Endothelial cell (in vitro differentiated cells): ENCODE measurements at places on chromosomes 1 and 21.

GRCh38 chr1:18232052-18232451 is 124.5 kb downstream of the IGSF21 start:
- DNase-seq, result no peak

GRCh38 chr1:64846573-64847430 is 101.9 kb downstream of the RAVER2 start:
- no peak for DNase-seq

DNA sequence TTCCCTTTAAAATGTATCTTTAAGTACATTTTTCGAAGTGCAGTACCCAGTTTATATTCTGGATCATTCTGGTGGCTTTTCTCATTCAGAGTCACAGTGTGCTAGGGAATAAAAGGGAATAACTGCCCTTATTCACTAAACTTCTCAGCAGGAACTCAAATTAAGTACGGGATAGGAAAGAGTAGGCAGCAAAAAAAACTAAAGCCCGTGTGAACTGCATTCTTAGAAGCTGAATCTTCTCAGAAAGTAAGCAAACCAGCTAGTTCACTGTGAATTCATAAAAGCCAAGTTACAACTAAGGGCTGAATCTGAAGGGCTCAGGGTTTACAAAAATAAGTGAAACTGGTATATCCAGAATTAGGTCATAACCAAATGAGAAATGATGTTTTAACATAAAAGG is 22.0 kb downstream of the PRPF38A start:
- no peak for DNase-seq

DNA sequence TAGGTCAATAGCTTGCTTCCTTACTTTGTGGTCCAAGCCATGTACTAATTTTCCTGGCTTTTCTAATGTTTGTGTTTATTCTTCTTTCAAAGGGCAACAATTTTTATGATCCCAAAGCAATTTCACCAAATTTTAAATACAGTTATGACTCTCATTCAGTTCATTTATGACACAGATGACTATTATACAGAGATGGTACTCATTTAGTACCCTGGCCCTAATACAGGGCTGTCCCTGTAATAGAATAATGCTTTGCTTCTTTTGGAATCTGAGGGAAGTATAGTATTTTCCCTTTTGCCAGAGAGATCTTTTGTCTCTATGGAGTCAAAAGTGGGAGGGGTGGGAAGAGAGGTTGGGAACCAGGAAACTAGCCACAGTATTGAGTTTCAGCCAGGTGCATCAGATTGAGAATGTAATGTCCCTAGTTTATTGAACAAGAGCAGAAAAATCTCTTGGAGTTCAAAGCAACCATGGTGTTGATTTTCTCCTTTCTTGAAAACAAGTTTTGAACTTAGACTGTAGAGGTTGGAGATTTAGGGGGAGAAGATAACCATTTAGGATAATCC is 20.4 kb downstream of the DENND2D start:
- DNase-seq, result no peak

GRCh38 chr1:35642471-35642955 is 1.2 kb upstream of the PSMB2 start:
- DNase-seq, result no peak

GRCh38 chr21:34342476-34342875 is 21.3 kb upstream of the KCNE2 start:
- no peak for DNase-seq
